ENCODE measurements at places on chromosomes 2 and 18.

- no peak for DNase-seq
Observed at GRCh38 chr2:38406597-38407110, 29.6 kb upstream of the ATL2 start.

- no peak for DNase-seq
Observed at GRCh38 chr2:175490360-175490791, 308.9 kb upstream of the ATP5MC3 start.

GRCh38 chr2:72914589-72915319 is 2.6 kb upstream of the EMX1 start:
- DNase-seq = no peak

GRCh38 chr2:73006969-73007710 is 64.4 kb downstream of the SFXN5 start:
- DNase-seq = no peak

GRCh38 chr18:45243340-45244110 is 371.8 kb upstream of the SLC14A2 start:
- no peak for DNase-seq

DNA sequence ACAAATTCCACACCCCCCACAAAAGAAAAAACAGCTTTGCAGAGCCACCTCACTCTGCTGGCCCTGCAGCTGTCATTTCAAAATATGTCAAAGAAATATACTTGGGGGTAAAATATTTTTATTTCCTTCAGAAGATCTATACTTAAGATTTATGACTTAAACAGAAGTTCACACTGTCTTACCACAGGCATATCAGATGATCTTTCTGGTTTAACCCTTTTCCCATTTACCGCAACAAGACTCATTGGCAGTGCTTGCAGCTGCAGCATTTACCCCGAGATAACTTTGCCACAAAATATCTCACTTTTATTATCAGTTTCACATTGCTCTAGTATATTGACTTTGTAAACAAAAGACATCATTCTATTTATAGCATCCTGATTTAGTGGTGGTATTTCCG is 21.6 kb upstream of the SLC35G4 start:
- no peak for DNase-seq

DNA sequence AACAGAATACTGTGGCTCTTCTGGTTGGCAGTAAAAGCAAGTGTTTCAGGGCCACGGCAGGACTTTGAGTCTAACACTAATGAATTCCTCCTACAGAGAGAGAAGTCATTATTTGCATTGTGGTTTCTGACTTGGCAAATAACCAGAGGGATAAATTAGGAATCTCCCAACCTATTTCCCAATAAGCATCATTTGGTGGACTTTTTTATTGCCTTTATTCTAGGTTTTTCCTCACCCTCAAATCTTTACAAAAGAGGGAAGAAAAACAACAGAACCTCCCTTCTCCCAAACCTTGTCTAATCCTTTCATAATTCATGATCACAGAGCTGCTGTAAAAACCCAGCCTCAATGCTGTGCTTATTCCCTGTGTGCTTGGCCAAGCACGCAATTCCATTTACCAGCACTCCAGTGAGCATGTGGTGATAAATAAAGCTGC is 179.7 kb downstream of the AGPS start:
- no peak for DNase-seq

- no peak for DNase-seq
Observed at GRCh38 chr2:11031876-11032275, 120.1 kb downstream of the KCNF1 start.

DNA sequence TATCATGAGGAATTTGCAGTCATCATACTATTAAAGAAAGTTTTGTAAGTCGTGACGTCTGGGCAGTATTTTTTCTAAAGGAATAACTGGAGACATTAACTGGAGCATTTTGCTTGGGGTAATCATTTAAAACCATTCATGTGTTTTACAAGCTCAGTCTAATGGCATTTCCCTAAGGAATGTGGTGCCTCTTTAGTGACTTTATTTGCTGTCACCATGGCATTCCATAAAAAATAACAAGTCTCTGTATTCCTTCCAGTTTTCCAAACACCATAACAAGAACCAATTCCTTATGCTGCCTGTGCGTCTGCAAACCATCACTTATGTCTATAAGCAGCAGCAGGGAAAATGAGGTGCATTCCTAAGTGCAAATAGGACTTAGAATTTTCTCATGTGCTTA is 82.8 kb downstream of the EPB41L3 start:
- DNase-seq = no peak

- no peak for DNase-seq
Observed at GRCh38 chr2:128215897-128216642, 102.6 kb downstream of the HS6ST1 start.

GRCh38 chr2:53753041-53753440 is 14.6 kb upstream of the CHAC2 start:
- no peak for DNase-seq

DNA sequence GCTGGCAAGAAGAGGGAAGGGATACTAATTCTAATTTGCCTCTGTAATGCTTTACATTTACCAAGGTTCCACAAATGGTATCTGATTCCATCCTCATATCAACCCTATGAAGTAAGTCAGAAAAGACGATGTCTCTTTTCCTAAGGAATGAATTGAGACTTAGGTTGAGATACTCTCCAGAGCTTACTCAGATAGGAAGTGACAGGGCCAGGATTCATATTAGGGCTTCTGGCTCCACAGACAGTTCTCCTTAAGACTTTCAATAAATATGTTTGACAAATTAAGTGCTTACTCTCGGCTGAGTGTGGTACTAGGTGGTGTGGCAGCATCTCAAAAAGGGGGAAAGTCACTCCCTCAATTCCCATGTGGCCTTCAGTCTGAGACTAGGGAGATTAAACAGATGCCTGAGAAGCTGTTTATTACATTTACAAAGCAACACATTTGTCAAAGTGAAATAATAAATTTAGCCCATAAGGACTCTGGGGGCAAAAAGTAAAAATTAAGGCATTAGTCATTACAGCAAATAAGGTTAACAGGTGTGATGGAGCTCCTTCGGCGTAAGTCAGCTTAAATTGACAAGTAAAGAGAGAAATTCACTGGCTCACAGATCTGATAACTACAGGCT is 14.2 kb downstream of the CDK15 start:
- DNase-seq = no peak

DNA sequence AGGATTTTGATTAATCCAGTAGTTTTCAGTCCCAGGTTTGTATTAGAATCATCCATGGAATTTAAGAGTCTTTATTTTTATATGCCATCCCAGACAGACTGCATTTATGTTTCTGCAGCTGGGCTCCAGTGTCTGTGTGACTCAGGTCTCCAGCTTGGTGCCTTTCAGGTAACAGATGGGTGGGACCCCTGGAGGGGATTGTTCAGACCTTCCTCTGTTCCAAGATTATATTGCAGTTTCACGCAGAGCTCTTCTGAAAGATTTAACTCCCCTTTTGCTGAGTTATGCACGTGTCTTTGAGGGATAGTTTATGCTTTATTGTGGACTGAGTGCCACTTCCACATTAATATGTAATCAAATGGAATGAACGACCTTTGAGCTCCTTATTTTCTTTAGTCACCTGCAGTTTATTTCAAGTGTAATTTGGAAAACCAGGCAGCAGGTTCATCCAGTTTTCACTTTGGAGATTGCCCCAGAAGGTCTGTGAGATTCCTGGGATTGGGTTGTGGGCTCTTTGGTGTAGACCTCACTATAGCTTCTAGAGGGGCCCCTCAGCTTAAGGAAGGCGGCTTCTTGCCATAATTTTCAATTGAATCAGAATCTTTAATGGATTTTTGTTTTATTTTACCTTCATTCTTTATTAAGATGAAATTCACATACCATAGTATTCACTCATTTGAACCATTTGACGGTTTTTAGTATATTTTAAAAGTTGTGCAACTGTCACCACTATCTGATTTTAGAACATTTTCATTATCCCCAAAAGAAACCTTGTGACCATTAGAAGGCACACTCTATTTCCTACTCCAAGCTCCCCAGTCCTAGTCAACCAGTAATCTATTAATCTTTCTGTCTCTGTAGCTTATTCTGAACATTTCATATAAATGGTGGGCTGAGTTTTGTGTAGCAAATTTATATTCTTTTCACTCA is 135.0 kb downstream of the WDSUB1 start:
- no peak for DNase-seq

DNA sequence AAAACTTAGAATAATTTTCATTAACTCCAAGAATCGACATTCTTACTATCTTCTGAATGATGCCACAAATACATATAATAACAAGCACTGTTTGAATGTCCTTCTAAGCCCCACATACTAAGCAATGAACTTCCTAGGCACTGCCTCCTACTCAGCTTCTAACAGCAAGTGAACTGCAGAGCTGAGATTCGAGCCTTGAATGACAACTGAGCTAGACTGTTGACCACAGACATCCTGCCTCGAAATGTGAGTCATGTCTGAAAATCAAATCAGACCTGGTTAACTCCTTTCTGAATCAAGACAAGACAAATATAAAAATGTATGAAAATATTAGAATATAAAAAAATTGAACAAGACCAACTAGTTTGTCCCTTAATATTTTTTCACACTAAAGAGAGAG is 108.1 kb downstream of the MYT1L start:
- peak; percentile 26 for DNase-seq

DNA sequence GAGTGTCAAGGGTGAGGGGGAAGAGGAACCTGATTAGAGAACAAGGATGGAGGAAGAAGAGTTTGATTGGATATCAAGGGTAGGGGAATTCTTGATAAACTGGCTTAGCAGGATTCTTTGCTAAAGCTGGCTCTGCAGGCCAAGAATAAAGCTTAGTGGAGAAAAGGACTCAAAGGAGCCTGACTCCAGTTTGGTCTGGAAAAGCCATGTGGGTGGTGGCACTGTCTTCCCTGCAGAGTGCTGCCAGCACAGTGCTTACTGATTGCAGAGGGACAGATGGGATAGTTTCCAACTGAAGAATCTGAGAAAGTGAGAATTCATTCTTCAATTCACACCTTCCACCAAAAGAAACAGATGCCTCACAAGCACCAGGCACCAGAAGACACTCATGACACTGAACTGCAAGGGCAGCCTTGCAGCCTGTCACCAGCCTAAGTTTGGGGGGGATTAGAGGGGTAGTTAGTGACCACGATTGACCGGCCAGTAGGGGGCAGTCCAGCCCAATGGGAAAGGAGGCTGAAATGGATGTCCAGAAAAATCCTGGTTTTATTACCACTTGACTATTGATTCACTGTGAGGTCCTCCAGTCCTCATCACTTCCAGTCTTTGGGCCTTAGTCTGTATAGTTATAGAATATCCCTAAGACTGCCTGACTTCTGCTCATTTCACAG is 334.5 kb downstream of the SMAD2 start:
- DNase-seq = no peak

- DNase-seq = no peak
Observed at GRCh38 chr2:216615298-216616082, 17.7 kb upstream of the IGFBP2 start.

DNA sequence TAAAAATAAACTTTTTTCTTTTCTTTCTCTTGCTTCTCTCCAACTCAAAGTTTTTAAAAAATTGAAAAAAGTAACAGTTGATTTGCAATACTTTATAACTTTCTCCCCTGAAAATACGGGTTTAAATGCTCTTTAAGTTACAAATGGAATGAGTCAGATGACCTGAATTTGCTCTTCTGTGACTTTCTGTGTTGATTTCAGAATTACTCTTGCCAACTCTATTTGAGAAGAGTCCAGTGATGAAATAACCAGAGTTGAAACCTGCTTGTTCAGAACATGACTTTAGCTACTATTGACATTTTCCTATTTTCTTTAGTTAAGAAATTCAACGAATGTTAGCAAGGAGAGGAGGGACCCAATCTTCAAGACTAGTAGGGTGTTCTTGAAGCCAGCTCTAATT is 146.1 kb upstream of the ZSWIM2 start:
- DNase-seq = peak; percentile 36

- no peak for DNase-seq
Observed at GRCh38 chr2:142131010-142131669, at the start of gene LRP1B. TSS of gene LRP1B (minus strand) at chr2:142131016. CDS start at chr2:142130729, 287 bp downstream.

DNA sequence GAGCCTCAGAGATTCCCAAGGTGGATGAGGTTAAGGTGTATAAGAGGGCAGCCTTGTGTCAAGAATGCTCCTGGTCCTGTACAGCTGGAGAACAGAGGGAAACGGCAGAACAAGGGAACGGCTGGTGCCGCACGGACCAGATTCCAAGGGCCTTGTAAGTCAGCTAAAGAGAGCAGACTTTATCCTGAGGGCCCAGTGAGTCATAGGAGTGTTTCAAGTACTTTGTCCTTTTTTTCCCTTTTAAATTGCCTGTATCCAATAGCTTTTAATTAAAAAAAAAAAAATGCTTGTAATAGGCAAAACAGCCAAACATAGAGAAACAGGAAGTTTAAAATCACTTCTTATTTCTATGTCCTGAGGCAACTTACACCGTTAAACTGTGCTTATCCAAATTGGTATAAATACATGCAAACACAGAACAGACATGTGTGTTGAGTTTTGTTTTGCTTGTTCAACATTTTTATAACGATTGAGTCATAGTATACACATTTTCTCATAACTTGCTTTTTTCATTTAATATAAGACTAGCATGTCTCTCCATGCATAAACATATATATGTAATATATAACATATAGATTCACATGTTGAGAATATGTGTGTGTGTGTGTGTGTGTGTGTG is 42.1 kb upstream of the EVA1A start:
- no peak for DNase-seq

- DNase-seq = no peak
Observed at GRCh38 chr2:200763422-200763821, 48.3 kb upstream of the BZW1 start.

DNA sequence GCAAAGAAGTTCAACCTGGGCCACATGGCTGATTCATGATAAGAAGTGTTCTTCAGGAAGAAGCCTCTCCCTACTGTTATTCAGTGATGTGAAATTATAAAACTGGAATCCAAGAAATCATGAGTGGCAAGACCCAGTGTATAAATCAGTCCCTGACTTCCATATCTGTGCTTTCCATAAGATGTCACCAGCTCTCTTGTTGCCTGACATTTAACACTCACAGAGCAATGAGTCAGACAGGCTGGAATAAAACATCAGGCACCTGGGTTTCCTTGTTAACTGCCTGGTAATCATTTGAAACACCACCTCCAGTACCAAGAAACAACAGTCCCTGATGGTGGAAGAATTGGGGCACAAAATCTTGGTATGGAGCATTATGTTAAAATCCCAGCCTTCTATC is 76.1 kb downstream of the SCG2 start:
- no peak for DNase-seq

- DNase-seq = no peak
Observed at GRCh38 chr2:17962876-17963275, 84.4 kb downstream of the KCNS3 start.

- no peak for DNase-seq
Observed at GRCh38 chr2:241637795-241638660, 535 bp downstream of the ATG4B start.

DNA sequence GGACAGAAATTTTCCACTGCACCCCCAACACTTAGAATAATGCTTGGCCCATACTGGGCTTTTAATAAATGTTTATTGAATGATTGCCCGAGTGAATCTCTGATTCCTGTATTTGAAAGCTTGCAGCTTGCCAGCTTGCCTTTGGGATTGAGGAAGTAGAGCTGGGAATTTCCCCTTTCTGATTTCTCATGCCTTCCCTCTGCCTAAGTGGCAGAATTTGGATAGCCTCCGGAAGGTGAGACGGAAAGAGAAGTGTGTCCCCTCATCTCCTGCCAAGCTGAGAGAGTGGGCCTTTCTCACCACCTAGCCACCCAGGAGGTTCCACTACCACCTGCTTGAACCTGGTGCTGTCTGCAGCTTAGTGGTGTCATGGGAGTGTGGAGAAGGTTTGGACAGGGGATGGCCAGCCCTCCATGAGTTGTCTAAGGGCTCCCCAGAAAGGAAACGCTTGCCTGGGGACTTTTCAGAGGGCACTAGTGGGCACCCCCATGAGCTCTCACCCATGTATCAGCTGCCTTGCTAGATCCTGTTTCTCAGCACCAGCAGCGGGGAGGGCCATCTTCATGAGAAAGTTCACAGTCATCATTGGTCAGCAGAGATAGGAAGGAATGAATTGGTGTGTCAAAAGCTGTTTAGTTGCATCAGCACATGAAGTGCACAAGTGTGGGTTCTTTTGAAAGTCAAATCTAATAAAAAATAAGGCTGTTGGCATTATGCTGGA is 8.6 kb upstream of the NCOA1 start:
- no peak for DNase-seq

Measured in smooth muscle cell of the brain vasculature (primary cell).